Panc1 (cell line): ENCODE measurements at places on chromosomes 4 and X.
A peak's percentile ranks its signal among the peaks of the same experiment; 100 is the strongest.

GRCh38 chr4:164011791-164012190 is 517.3 kb downstream of the TMA16 start:
- H3K36me3 ChIP-seq: no peaks in the 10 kb centered on the region
- H3K27me3 ChIP-seq: no peaks in the 10 kb centered on the region
- no peaks in the 10 kb centered on the region for H3K4me1 ChIP-seq

- H3K36me3 ChIP-seq: no peaks in the 10 kb centered on the region
- no peaks in the 10 kb centered on the region for H3K4me1 ChIP-seq
- DNase-seq: no peak
- H3K27ac ChIP-seq: no peak overlapping the region
- H3K27me3 ChIP-seq: no peaks in the 10 kb centered on the region
- H3K4me3 ChIP-seq: no peak overlapping the region
Measured at GRCh38 chrX:42725196-42725595, 52.8 kb downstream of the PPP1R2C start.

GRCh38 chr4:185597532-185598188 is 62.4 kb upstream of the PDLIM3 start:
- H3K36me3 ChIP-seq: no peaks in the 10 kb centered on the region
- no peak overlapping the region for H3K27ac ChIP-seq
- H3K4me3 ChIP-seq: no peak overlapping the region
- H3K4me1 ChIP-seq: no peaks in the 10 kb centered on the region

- H3K4me1 ChIP-seq: no peaks in the 10 kb centered on the region
- H3K27ac ChIP-seq: no peak overlapping the region
- H3K4me3 ChIP-seq: no peak overlapping the region
- no peak for DNase-seq
- H3K27me3 ChIP-seq: no peaks in the 10 kb centered on the region
- H3K36me3 ChIP-seq: no peaks in the 10 kb centered on the region
Measured at GRCh38 chr4:148847544-148848255, 405.5 kb upstream of the NR3C2 start.

- no peak overlapping the region for H3K27ac ChIP-seq
- no peaks in the 10 kb centered on the region for H3K4me1 ChIP-seq
- H3K4me3 ChIP-seq: no peak overlapping the region
- DNase-seq: no peak
- no peaks in the 10 kb centered on the region for H3K36me3 ChIP-seq
Measured at GRCh38 chr4:623914-624566, 1.3 kb upstream of the PDE6B start.

DNA sequence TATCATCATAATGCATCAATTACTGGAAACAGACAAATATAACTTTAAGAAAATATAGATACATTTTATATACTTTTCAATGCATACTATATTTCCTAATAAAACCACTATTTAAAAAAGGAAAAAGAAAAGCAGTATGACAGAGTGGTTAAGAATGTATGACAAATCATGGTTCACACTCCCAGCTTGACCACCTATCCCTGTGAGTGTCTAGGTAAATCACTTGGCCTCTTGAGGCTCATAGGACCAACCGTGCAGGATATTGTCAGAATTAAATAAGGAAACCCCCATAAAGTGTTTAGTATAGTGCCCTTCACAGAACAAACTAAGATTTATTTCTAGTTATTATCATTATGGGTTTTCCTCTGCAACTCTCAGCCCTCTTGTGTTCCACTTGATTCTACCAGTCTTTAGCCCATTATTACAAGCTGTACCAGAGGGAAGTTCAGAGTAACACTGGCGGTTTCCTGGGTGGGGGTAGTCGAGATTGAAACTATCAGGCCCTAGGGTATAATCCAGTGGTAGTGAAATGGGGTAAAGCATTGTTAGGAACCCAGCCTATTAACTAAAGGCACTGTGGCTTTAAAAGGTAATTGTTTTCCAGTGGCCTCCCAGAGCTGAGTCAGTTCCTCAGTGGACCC is 55.5 kb upstream of the PAK3 start:
- no peaks in the 10 kb centered on the region for H3K27me3 ChIP-seq
- DNase-seq: no peak
- H3K4me1 ChIP-seq: no peaks in the 10 kb centered on the region
- no peak overlapping the region for H3K27ac ChIP-seq

- no peak overlapping the region for H3K4me3 ChIP-seq
- no peak overlapping the region for H3K27ac ChIP-seq
- H3K27me3 ChIP-seq: no peaks in the 10 kb centered on the region
- H3K36me3 ChIP-seq: no peaks in the 10 kb centered on the region
Measured at GRCh38 chr4:54588404-54588803, 69.4 kb upstream of the KIT start.

DNA sequence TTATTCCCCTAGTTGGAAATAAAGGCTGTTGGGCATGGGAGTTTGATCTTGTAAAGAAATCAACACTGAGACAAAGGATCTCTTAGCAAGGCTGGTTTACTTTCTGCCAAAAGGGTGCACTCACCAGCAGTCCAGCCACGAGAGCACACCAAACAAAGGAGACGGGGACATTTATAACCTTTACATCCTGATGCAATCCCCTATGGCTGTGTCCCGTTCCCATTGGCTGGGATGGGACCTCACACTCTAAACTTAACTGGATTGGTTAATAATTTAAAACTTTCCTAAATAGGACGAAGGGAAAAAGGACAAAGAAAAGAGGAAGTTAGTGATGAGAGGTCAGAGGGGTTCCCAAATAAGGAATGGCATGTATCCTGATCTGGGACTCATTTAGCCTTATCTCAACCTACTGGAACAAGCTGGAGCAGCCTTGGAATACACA is 17.9 kb downstream of the METAP1 start:
- no peaks in the 10 kb centered on the region for H3K27me3 ChIP-seq
- H3K27ac ChIP-seq: no peak overlapping the region
- no peak for DNase-seq

DNA sequence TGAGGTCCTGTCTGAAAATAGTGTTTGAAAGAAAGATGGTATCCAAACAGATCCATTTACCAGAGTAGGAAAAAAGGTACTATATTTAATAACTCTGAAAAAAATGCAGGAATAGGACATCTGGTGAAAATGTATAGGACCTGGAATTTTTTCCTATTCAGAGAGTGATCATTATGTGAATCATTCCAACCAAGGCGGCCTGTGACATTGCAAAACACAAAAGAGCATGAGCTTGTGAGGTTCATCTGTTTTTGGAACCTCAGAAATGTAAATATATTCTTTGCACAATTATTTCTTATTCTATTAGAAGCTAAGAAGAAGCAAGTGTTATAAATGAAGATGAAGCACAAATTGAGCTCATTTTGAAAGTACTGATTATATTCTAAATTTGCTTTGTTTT is 2.0 kb downstream of the C4orf51 start:
- no peaks in the 10 kb centered on the region for H3K36me3 ChIP-seq
- no peak overlapping the region for H3K27ac ChIP-seq
- DNase-seq: no peak
- no peaks in the 10 kb centered on the region for H3K27me3 ChIP-seq

DNA sequence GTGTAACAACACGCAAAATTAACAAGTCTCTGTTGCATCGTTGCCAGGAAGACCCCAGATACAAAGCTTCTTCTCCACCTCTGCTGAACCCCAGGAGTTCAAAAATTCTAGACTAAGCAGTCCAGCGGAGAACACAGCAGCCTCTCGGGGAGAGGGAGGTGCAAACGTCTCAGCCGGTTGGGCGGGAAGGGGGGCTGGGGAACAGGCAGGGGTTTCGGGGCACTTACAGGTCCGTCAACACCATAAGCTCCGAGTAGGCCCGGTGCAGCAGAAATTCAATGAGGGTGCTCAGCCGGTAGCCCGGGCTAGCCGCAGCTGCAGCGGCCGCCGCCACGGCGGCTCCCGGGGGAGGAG is 394 bp downstream of the MED14 start:
- no peaks in the 10 kb centered on the region for H3K27me3 ChIP-seq
- no peaks in the 10 kb centered on the region for H3K36me3 ChIP-seq
- H3K4me3 ChIP-seq: peak overlapping the region; percentile 57

DNA sequence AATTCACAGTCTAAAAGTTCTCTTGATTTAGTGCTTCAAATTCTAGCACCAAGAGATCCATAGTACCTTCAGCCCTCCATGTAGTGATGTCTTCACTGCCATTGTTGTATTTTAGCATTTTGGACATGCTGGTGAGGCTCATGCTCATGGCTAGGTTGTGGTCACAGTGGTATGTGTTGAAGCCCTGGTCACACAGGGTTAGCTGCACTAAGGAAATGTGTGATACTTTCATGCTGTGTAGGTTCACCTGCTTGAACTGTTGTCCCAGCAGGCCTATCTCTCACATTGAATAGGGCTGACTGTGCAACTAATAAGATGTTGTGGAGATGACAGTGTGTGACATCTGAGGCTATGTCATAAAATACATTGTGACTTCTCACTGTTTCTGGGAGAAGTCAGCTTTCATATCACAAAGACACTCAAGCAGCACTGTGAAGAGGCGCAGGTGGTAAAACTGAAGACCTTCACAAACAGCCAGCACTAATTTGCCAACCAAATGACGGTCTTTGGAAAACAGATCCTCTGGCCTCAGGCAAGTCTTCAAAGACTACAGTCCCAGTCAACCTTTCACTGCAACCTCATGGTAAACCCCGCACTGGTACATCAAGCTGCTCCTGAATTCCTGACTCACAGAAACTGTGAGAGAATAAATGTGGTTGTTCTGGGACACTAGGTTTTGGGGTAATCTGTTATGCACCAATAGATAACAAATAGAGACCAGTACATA is 17.4 kb upstream of the ADH4 start:
- H3K36me3 ChIP-seq: no peaks in the 10 kb centered on the region
- no peak for DNase-seq
- no peaks in the 10 kb centered on the region for H3K27me3 ChIP-seq
- no peak overlapping the region for H3K27ac ChIP-seq
- no peak overlapping the region for H3K4me3 ChIP-seq
- no peaks in the 10 kb centered on the region for H3K4me1 ChIP-seq

DNA sequence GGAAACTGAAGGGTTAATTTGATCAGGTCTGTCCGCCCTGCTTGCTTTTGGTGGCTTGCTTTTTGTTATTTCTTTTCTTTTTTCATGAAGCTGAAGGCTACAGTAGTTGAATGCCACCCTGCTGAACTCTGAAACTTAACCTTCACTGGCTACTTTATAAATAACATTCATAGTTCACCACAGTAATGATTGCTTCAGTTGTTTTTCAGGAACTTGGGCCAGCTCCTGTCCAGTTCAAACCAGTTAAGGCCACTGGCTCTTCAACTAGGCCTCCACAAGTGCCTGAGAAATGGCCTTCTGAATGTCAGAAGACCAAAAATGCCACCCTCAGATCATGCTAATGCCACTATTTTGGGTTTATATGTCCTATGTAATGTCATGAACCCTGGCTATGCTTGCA is 7.7 kb upstream of the ASB9 start:
- H3K4me3 ChIP-seq: no peak overlapping the region
- H3K36me3 ChIP-seq: no peaks in the 10 kb centered on the region
- H3K27me3 ChIP-seq: no peaks in the 10 kb centered on the region

DNA sequence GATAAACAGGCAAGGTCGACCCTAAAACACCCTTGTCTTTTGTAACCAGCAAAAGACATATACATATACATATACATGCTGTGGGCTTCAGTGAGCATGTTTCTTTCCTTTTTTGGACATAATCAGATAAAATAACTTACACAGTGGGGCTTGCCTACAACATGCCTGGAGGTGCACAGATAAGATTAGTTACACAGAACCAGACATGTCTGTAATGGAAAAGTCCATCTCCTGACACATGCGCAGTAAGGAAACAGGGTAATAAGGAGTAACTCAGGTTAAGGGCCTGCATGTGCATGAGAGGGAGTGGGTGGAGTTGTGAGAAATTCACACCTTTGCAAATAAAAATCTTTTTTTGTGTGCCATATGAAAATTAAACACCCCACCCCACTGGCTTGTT is 3.4 kb downstream of the UGT2A1 start:
- no peak overlapping the region for H3K4me3 ChIP-seq
- no peak for DNase-seq
- no peak overlapping the region for H3K27ac ChIP-seq
- no peaks in the 10 kb centered on the region for H3K36me3 ChIP-seq
- no peaks in the 10 kb centered on the region for H3K27me3 ChIP-seq
- no peaks in the 10 kb centered on the region for H3K4me1 ChIP-seq

DNA sequence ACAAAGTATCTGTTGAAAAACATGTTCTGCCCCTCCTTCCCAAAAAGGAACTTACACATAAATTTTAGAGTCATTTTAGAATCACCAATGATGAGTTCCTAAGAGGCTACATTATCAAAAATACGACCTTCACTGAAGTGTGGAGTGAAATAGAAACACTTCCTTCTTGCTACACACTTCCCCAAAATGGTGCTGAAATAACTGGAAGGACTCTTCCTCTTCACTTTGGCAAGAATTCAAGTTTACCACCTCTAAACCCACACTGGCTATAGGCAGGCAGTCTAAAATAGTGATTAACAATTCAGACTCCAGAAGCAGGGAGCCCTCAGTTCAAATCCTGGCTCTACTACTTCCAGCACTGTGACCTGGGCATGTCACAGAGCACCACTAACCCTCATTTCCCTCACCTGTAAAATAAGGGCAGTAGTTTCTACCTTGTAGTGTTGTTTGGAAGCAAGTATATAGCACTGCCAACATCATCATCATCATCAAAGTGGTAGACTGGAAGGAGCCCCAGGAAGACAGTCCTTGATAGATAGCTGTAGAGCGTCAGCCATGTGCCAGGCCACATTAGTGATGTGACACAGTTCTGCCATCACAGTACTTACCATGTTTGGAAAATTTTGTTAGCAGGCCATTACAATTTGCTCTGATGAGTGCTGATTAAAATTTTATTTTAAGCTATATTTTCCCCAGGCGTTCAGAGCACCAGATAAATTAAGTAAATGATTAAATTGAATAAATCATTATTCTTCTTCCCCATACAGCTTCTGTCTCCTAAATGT is 103.3 kb downstream of the PARM1 start:
- H3K4me3 ChIP-seq: no peak overlapping the region
- no peaks in the 10 kb centered on the region for H3K27me3 ChIP-seq
- no peaks in the 10 kb centered on the region for H3K4me1 ChIP-seq
- DNase-seq: no peak
- no peak overlapping the region for H3K27ac ChIP-seq

GRCh38 chr4:74674750-74675149 is 119.6 kb downstream of the BTC start:
- no peaks in the 10 kb centered on the region for H3K27me3 ChIP-seq
- DNase-seq: no peak
- H3K36me3 ChIP-seq: no peaks in the 10 kb centered on the region
- no peak overlapping the region for H3K27ac ChIP-seq
- no peak overlapping the region for H3K4me3 ChIP-seq
- H3K4me1 ChIP-seq: no peaks in the 10 kb centered on the region

DNA sequence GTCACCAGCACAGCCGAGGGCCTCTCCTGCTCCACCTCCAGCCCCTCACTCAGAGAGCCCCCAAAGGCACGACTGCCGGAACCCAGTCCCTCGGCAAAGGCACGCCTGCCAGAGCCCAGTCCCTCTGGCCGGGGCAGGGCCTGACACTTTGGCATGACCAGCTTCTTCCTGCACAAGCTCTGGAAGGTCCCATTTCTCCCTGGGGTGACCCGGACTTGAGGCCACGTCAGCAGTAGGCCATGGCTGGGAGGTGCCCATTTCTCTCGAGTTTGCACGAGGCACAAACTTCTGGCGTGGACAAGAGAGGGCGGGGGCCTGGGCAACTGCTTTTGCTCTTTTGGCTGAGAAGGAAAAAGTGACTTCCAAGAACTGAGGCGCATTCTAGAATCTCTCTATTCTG is 62.2 kb upstream of the GPR78 start:
- H3K4me3 ChIP-seq: no peak overlapping the region
- no peak overlapping the region for H3K27ac ChIP-seq
- no peaks in the 10 kb centered on the region for H3K36me3 ChIP-seq
